Stimulated activated CD8-positive, alpha-beta memory T cell treated with anti-CD3 and anti-CD28 coated beads, Interleukin-4, amount 100 ng/mL, for 4 hours (primary cell): ENCODE measurements at places on chromosomes 2 and 18.

DNA sequence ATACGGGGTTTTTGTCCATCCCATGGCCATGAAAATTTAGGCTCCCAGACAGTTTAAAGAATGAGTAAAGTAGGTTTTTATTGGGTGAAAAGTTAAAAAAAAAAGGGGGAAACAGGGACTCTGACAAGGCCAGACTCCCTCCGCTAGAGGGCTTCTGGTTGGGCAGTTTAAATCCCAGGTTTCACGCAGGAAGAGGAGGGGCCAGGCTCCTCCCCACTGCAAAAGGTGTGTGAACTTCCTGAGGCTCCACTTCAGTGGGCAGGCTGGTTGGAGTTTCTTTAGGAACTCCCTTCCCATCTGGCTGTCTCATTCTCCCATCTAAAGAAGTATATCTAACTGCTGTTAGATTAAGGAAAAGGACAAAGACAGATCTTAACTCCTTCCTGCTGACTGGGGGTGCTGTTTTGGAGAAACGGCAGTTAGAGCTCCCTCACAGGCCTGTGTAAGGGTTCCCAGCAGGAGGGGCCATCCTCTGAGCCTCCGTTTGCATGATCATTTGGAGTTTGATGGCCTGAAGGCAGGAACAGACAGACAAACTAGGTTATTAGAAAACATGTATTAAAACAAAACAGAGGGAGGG, 1160.7 kb downstream of the CNTNAP5 start:
- DNase-seq, result no peak

DNA sequence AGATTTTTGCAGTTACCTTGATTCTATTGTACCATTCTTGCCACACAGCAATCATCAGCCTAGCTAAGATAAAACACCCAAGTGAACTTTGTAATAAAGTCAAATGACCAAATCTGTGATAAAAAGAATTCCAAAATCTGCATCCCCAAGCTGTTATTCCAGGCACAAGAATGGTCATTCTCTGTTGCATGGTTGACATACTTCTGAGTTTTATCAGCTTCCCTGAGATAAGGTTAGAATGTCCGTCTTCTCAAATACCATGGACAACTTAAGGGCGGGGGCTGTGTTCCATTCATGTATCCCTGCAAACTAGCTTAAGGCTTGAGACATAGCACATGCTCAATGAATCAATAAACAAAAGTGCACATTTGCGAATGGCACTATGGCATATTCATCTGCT, 8.1 kb upstream of the BMP10 start:
- DNase-seq, result no peak

DNA sequence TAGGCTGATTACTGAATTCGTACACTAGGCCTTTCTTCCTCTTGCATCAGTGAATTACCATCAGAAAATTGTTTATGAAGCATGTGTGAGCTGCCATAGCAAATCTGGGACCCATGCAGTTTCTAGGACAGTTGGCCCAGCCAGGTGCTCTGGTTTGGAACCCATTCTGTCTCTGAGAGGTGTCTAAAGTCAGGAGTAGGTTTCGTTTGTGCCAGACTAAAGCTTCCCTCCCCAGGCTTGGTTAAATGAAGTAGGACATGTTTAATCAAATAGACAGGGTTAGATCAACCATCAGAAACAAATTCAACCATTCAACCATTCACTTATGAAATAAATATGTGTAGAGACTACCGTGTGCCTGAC, 176.9 kb downstream of the ALPK2 start:
- DNase-seq, result no peak

- DNase-seq, result no peak
These were observed 171.8 kb upstream of the SPRED2 start for GRCh38 chr2:65604246-65604645.

DNA sequence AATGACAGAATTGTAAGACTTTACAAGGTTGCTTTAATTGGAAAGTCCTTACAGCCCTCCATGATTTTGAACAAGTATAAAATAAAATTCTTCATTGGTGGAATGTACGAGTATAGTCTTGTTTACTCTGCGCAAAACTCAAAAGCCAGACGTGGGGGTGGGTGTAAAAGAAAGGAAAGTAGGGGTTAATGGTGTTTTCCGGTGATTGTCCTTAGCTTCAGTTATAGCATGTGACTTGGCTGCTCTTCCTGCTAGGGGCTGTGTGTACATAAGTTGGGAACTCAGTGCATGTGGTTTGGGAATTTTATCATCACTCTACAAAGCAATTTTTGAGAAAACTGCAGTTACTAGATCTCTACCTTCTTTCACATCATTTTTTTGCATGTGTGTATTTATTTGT, 82.4 kb upstream of the CAVIN2 start:
- no peak for DNase-seq
